ENCODE measurements at places on chromosomes 7 and 10.

DNA sequence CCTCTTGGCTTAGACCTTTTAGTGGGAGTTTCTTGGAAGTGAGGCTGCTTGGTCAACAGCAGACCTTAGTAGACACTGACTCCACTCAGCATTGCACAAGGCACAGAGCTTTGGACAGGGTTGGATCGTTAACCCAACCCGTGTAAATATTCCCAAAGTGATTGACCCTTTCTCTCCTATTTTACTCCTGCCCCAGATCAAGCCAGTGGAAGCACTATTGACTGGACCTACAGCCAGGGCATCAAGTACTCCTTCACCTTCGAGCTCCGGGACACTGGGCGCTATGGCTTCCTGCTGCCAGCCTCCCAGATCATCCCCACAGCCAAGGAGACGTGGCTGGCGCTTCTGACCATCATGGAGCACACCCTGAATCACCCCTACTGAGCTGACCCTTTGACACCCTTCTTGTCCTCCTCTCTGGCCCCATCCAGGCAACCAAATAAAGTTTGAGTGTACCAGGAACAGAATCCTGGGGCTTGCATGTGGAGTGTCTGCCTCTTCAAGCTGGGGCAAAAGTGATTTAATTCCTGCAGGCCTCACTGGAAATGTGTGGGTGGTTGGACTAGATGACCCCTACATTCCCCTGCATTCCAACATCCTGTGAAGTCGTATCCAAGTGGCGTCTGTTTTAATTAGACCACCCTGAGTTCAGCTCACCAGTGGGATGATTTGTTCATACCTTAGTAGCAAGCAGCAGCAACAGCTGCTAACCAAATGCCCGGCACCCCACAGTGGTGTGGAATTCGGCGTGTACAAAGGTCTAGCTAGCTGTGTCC lies 7.5 kb downstream of the CPA1 start:
- no peak for DNase-seq

GRCh38 chr10:133275684-133276092 lies 980 bp downstream of the ADAM8 start:
- DNase-seq = no peak

DNA sequence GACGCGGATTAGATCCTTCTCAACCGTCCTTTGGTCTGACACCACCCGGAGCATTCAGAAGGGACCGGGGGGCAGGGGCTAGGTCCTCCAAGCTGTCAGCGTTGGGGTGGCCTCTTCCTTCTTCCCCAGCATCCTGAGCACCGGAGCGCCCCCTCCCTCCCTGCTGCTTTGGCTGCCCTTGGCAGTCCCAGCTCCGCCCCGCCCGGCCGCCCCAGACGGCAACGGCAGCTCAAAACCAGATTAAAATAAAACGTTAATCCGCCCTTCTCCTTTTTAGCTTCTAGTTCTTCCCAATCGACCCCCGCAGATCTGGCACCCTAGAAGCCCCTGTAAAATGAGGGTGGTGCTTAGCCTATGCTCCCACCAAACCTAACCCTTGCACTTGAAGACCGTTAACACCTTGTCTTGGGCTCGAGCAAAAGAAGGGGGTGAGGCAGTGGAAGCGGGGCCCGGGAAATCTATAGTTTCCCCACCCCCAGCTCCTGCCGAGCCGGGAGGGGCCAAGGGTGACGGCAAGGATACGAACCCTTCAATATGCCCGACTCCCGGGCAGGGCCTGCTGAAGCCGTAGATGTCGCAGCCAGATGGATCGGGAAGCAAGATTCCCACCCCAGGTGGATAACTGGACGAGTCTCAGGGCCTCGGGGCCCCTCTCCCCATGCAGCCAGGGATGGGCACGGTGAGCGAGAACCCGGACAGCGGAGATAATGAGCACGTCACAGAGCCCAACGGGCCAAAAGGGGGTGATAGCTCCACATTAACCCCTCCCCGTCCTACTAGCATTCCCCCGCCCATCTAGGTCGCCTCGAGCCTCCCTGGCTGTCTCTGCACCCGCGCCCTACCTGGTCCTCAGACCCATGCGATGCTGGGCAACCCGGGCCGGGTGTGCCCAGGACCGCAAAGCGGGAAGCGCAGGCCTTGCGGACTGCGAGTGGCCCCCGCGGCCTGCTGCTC lies 169.7 kb downstream of the NRF1 start:
- peak; percentile 50 for DNase-seq

- DNase-seq = no peak
Observed at GRCh38 chr7:142319970-142320369, 62.1 kb upstream of the PRSS58 start.

GRCh38 chr10:79188154-79188965 lies 119.6 kb downstream of the ZMIZ1 start:
- no peak for DNase-seq

DNA sequence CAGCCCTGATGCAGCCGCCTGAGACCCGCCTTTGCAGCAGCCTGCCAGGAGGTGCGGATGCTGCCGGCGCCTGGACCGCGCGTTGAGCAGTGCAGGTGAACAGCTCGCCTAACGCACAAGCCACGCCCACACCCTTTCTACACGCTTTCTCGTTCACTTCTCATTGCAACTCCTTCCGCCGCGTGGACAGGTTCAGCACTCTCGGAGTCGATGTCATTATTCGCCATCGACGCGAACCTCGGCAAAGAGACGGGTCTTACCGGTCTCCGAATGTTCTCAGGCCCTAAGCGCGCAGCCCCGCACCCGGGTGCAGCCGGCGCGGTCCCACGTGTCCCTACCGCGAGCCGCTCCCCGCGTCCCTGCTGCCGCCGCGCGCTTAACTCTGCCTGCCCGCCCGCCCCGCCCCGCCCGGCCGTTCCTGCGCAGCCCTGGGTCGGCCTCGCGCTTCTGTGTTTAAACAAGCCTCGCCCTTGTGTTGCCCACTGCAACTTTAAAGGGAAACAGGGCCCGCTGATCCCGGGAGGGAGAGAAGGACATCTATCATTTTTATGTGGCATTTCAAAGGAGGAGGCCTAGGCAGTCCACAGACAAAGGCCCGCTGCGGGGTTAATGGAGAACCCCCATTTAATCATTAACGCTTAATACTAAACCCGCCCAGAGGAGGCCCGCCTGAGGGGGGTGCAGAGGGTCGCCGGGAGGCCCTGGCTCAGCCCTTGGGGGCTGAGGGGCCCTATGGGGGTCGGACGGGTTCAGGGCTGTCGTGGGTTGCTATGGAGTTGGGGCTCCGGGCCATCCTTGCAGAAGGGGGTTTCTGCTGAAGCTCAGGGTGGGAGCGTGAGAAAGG lies 128.5 kb downstream of the WDR11 start:
- DNase-seq = peak; percentile 34

DNA sequence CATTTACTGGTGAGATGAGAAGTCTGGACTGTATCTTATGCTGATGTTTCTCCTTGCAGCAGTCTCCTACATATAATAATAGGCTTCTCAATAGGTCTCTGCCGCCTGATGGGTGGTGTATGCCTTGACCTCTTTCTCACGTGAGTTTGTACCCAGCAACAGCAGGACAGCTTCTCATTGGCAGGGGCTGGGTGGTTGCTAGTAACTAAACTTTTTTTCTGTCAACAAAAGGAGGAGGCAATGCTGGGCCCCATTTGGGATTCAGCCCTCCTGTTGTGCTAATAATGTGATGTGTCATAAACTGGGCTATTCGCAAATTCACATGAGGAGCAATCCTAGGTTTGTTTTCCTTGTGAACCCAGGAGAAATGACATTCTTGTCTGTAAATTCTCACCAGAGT lies 533.6 kb downstream of the GATA3 start:
- DNase-seq = no peak

DNA sequence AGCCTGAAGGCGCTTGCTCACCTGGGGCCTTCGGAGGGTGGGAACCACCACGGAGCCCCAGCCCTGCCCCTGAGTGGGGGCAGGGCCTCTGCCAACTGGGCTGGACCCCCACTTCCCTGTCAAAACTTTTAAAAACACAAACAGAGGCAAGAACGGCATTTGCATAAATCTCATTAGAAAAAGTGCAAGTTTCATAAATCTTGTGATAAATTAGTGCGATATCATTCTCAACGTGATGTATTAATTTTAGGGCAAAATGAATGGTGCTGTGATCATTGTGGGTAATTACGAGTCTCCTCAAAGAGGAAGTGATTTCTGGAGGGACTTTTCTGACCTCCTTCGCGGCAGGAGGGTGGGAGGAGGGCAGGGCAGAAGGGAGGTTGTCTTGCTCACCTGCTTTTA lies 98.3 kb downstream of the CDH23 start:
- DNase-seq = no peak

DNA sequence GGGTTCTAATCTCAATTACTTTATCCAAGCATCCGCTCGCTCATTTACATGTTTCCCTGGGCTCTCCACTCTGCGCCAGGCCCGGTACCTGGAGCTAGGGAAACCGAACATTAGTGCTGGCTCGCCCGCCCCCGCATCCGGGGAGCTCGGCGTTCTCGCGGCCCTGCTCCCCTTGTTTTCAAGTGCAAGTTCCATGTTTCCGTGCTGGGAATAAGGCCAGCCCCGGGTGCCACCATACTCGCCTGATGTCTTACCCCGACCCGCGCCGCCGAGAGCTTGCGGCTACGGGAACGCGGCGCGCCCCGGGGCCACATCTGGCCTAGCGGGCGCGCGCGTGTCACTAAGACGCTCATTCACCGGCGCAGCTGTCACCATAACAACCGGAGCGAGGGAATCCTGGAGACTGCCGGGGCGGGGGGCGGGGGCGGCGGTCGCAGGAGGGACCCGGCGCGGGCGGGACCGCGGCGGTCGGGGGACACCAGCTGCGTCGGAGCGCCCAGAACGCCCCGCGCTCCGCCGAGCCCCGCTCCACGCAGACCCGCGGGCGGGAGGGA lies at the start of gene NEURL1:
Gene NEURL1 (plus strand): TSS at position 344 of the 554 bp plus-strand sequence. CDS start 683 bp downstream, outside the sequence.
- no peak for DNase-seq

- DNase-seq = peak; percentile 53
Observed at GRCh38 chr10:77637532-77638320, at the start of gene KCNMA1. Gene KCNMA1, minus strand, starts transcription at chr10:77637808.

GRCh38 chr10:91976317-91977051 lies 52.9 kb downstream of the BTAF1 start:
- DNase-seq = no peak

GRCh38 chr7:149473251-149473650 lies 12.4 kb upstream of the ZNF777 start:
- DNase-seq = no peak

DNA sequence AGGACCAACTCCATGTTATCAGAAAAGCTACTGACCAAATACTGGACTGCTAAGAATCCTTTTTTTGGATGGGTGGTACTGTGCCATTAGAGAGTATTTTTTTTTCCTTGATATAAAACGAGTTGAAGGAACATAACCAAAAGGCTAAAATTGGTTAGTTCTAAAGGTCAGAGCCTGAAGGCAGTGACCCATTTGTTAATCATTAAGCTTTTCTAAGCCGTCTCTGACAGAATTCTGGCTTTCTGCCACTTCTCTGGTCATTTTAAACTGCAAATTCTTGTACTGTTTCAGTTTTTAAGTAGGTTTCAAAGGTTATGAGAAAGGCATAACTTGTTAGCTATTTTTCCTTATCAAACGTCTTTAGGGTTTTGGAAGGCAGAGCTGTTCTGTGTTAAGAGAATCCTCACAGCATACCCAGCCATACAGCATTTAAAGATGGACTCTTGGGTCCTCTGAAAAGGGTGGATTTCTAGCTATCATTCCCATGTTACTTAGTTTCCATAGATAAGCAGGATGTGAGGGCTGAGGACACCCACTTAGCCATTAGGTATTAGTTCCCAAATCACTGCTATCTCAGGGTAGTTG lies 196.8 kb downstream of the RNLS start:
- DNase-seq = no peak

- no peak for DNase-seq
Observed at GRCh38 chr10:94286901-94287300, 75.8 kb downstream of the NOC3L start.

DNA sequence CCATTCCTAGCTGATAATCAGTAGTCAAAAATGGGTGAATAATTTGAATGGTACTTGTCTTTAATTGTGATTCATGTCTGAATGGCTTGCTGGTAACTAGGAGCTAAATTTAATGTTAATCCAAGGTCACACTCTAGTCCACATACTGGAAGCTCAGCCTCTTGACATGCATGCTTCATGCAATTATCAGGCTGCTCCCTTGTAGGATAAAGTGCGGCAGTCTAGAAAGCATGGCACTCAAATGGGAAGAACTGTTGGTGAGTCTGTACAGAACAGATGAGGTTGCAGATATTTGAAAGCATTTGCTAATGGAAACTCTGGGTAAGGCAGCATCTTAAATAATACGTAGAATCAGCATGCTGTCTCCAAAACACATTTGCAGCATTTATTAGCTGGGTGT lies 499.4 kb downstream of the AUTS2 start:
- no peak for DNase-seq

Measured in NCI-H1092 treated with DMSO at 0.1 percent for 48 hours (cell line).